CD14-positive monocyte (primary cell): ENCODE measurements at places on chromosomes 4 and X.

GRCh38 chr4:103499094-103499493 lies 220.7 kb downstream of the TACR3 start:
- no peak for DNase-seq

GRCh38 chr4:137378821-137379220 lies 153.5 kb downstream of the PCDH18 start:
- DNase-seq, result no peak

- DNase-seq, result no peak
Measured at GRCh38 chr4:167587361-167587760, 353.1 kb upstream of the SPOCK3 start.

DNA sequence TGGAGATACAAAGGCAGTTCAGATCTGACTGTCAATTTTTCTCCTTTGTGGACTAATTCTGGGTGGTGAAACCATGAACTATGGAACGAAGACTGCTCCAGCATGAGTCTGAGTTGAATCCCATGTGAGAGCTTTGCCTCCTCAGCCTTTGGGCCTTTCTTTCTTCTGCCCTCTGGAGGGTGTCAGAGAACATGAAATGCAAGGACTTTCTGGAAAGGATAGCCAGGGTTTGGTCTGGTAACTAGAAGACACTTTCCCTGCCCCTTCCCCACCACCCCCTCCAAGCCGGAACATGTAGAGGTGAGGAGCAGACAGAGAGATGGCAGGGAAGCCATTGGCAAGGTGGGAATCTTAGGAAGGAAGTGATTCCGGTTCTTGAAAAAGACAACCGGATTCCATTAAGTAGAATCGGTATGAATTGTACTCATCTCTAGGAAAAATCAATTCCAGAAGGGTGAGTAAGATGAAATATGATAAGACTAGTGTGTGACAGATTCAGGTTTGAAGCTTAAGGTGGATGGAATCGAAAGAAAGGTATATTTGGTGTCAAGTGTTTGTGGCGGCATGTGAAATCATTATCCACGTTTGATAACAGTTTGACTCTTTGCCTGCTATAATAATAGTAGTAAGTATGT lies 19.0 kb downstream of the FHL1 start:
- DNase-seq, result no peak

- DNase-seq, result no peak
Measured at GRCh38 chrX:55640854-55641253, 17.7 kb downstream of the FOXR2 start.

- DNase-seq, result no peak
Measured at GRCh38 chrX:153378607-153379006, 22.5 kb downstream of the PNMA6E start.
